Activated T-cell treated with anti-CD3 and anti-CD28 coated beads, Interleukin-2, amount 50 U/mL, for 72 hours (primary cell): ENCODE measurements at places on chromosomes 3 and 15. TPM values are rescaled to one million over a fixed set of nuclear protein-coding genes. Genes with fewer than 3 reads are reported as not detected.

- peak overlapping the region; percentile 63 for H3K4me3 ChIP-seq
- no peaks in the 10 kb centered on the region for H3K36me3 ChIP-seq
- H3K27me3 ChIP-seq, result peaks cover 10% of the 10 kb centered on the region
- peaks cover 7% of the 10 kb centered on the region for H3K4me1 ChIP-seq
- DNase-seq, result no peak
- peak overlapping the region; percentile 55 for H3K27ac ChIP-seq
Measured at GRCh38 chr3:171801738-171802589, 8.3 kb downstream of the PLD1 start.

- H3K4me3 ChIP-seq, result no peak overlapping the region
- H3K27me3 ChIP-seq, result no peaks in the 10 kb centered on the region
- no peak overlapping the region for H3K27ac ChIP-seq
- H3K36me3 ChIP-seq, result no peaks in the 10 kb centered on the region
- H3K4me1 ChIP-seq, result peaks cover 21% of the 10 kb centered on the region
- DNase-seq, result no peak
Measured at GRCh38 chr3:138726946-138727730, 107.6 kb downstream of the PIK3CB start.

Gene TRPM1
- not detected for total RNA-seq

GRCh38 chr15:31304751-31305365 is 21.8 kb upstream of the KLF13 start:
- peaks cover 7% of the 10 kb centered on the region for H3K27me3 ChIP-seq
- no peak for DNase-seq
- no peak overlapping the region for H3K27ac ChIP-seq
- peaks cover 54% of the 10 kb centered on the region for H3K4me1 ChIP-seq

- H3K4me3 ChIP-seq, result no peak overlapping the region
- no peak overlapping the region for H3K27ac ChIP-seq
- peaks cover 4% of the 10 kb centered on the region for H3K36me3 ChIP-seq
- DNase-seq, result no peak
- peaks cover 6% of the 10 kb centered on the region for H3K27me3 ChIP-seq
Measured at GRCh38 chr3:18968120-18968519, 180.2 kb upstream of the KCNH8 start.

DNA sequence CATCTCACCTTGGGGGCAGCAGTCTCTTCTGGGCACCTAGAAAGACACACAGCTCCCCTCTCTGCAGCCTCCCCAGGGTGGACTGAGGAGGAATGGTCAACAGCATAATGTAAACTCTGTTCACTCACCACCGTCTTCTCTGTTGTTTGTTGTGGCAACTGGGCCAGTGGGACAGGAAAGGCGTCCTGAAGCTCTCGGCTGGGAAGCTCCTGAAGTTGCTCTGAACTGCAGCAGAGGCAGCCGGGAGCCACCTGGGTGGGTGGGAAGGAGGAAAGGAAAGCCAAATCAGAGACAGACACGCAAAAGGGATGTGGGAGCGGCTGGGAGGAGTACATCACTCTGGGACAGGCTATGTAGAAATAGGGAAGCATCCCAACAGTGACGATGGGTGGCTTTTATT is 52.7 kb downstream of the MYLK start:
- no peak overlapping the region for H3K4me3 ChIP-seq
- H3K27me3 ChIP-seq, result peaks cover 10% of the 10 kb centered on the region
- H3K36me3 ChIP-seq, result peaks cover 12% of the 10 kb centered on the region
- DNase-seq, result no peak

GRCh38 chr3:158658889-158659288 is 13.6 kb downstream of the LXN start:
- no peaks in the 10 kb centered on the region for H3K27me3 ChIP-seq
- DNase-seq, result no peak
- peaks cover 9% of the 10 kb centered on the region for H3K4me1 ChIP-seq
- H3K36me3 ChIP-seq, result no peaks in the 10 kb centered on the region
- peak overlapping the region; percentile 20 for H3K4me3 ChIP-seq

- peaks cover 33% of the 10 kb centered on the region for H3K4me1 ChIP-seq
- DNase-seq, result peak; percentile 15
- H3K36me3 ChIP-seq, result no peaks in the 10 kb centered on the region
- H3K4me3 ChIP-seq, result no peak overlapping the region
- H3K27ac ChIP-seq, result peak overlapping the region; percentile 3
- H3K27me3 ChIP-seq, result peaks cover 41% of the 10 kb centered on the region
Measured at GRCh38 chr3:189144645-189145044, 27.1 kb upstream of the TPRG1 start.

Gene SLC9C1
- not detected for total RNA-seq

DNA sequence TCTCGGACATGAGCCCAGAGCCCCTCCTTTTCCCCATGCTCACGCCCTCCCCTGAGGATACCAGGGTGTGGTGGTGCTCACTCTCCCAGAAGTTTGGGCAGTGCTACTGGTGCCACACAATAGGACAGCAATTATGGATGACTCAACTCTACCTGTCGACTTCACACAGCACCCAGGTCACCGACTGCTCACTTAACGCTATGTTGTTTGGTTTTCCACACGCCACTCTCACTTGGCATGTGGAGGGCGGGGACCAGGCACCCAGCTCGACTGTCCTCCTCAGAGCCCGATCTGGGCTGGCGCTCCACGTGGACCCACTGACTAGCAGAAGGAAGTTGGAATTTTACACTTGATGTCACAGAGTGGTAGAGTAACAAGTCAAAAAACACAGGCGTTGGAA is 30.9 kb downstream of the STIMATE start:
- peaks cover 7% of the 10 kb centered on the region for H3K4me1 ChIP-seq
- no peak overlapping the region for H3K4me3 ChIP-seq
- H3K27me3 ChIP-seq, result no peaks in the 10 kb centered on the region
- H3K36me3 ChIP-seq, result peaks cover 17% of the 10 kb centered on the region
- no peak overlapping the region for H3K27ac ChIP-seq

Gene NR2F2
- not detected for total RNA-seq

Gene RASGRF1
- not detected for total RNA-seq

DNA sequence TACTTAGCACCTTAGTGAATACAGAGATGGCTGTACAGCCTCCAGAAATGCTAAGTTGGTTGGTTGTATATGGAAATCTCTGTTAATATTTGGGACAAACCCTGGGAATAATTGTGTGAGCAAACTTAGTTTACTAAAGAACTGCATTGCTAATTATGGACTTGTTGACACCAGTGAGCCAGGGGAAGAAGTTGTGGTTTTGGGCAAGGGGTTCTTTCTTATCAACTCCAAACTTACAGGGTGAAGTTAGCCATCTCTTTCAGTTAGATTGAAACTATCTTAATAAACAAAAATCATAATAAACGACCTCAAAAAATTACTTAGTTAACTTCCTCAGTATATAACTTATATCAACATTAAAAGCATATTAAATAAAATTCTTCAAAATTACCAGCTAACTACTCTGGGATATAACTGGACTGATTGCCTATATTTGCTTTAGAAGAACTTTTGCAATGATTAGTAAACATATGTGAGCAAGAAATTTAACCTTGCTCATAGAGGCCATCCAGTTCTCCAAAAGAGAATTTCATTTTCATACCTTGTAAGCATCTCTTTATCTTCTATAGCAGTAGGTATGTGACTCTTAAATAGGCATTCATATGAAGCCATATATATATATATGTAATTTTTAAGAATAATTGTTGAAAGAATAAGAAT is 24.7 kb downstream of the MBNL1 start:
- peak overlapping the region; percentile 18 for H3K4me3 ChIP-seq
- no peaks in the 10 kb centered on the region for H3K27me3 ChIP-seq
- H3K27ac ChIP-seq, result peak overlapping the region; percentile 47

Gene AHSG
- total RNA-seq, result not detected

- no peaks in the 10 kb centered on the region for H3K36me3 ChIP-seq
- no peaks in the 10 kb centered on the region for H3K4me1 ChIP-seq
- H3K4me3 ChIP-seq, result no peak overlapping the region
- DNase-seq, result no peak
Measured at GRCh38 chr3:179950840-179951239, 85.9 kb downstream of the PEX5L start.

DNA sequence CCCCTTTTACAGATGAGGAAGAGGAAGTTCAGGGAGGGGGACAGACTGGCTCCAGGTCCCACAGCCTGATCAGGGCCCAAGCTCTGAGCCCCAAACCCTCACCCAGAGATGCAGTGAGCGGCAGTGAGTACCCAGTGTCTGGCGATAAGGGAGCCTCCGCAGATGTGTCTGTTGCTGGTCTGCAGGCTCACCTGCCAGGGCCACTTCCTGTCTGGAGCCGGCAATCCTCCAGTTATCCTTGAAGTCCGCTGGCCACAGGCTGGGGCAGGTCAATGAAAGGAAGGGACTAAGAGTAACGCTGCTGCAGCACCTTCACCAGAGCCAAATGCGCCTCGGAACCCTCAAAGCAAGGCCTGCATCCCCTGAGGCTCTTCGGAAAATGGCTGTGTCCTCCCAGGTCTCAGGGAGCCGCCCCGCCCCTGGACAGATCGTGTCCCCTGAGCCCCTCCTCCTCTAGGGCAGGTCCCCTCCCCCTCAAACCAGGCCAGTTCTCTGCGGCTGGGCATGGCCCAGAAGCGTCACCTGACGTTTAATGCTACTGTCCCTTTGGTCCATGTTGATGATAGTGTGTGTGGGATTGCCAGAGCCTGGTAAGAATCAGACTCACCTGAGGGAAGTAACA is 51.5 kb downstream of the MYL3 start:
- H3K4me1 ChIP-seq, result peaks cover 27% of the 10 kb centered on the region
- H3K27me3 ChIP-seq, result peaks cover 31% of the 10 kb centered on the region
- no peak overlapping the region for H3K4me3 ChIP-seq
- H3K27ac ChIP-seq, result no peak overlapping the region
- no peak for DNase-seq

Gene CNTN3
- not detected for total RNA-seq

DNA sequence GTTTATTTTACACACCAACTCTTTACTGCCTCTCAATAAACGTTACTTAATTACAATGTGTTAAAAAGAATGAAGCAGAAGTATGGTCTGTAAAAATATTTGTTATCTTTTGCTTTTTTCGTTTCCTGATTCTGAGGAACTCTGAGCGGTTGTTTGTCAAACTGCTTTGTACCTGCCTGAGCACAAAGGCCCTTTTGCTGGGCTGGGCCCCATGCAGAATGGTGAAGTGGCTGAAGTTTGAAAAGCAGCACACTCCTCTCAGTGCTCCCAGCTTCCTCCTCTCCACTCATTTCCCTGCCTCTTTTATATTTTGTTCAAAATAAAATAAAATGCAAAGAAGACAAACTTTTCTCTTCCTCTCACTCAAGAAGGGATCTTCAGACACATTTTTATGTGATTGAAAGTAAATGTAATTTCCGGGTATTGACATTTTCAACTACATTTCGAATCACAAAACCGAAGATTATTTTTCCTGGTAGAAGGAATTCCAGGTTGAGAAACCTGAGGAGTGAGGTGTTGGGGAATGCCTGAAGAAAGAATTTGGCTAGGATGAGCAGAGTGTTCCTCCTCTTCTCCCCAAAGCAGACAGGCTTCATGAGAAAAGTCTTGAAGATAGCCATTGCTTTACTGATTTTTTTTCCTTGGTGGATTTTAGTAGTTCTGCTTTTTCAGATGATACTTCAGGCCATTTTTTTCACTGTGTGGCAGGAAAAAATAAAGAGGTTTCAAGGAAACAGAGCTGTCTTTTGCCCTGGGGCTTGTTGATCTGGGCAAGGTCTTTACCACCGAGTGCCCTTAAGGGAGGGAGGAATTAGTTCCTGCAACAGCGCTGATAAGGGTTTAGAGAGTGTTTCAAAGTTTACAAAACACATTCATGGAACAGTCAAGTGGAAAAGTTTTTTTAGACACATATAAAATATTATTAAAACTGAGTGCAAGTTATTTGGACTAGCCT is 229.8 kb downstream of the NFKBIZ start:
- H3K4me3 ChIP-seq, result peak overlapping the region; percentile 65
- peaks cover 3% of the 10 kb centered on the region for H3K36me3 ChIP-seq
- H3K27ac ChIP-seq, result peak overlapping the region; percentile 88
- H3K27me3 ChIP-seq, result no peaks in the 10 kb centered on the region
- H3K4me1 ChIP-seq, result peaks cover 64% of the 10 kb centered on the region

Gene NLGN1
- total RNA-seq, result not detected

Gene CYP19A1
- total RNA-seq, result not detected

Gene BFSP2
- not detected for total RNA-seq

Gene PGBD4
- total RNA-seq, result 5.1 TPM

DNA sequence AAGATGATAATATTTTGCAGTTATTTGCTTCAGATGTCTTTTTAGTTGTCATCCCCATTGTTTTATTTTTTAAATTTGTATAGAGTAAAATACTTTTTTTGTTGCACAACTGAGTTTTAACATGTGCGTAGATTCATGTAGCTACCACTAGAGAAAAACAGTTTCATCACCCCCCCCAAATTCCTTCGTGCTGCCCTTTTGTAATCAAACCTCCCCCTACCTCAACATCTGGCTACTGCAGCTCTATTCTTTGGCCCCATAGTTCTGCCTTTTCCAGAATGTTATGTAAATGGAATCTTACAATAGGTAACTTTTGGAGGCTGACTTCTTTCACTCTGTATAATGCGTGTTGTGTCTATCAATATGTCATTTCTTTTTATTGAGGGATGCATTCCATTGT is 232.0 kb upstream of the RASGRP1 start:
- DNase-seq, result no peak
- peaks cover 24% of the 10 kb centered on the region for H3K27me3 ChIP-seq
- no peaks in the 10 kb centered on the region for H3K4me1 ChIP-seq
- H3K36me3 ChIP-seq, result no peaks in the 10 kb centered on the region
- no peak overlapping the region for H3K27ac ChIP-seq

GRCh38 chr3:40780291-40780924 is 255.6 kb downstream of the ZNF621 start:
- H3K27ac ChIP-seq, result no peak overlapping the region
- H3K4me1 ChIP-seq, result no peaks in the 10 kb centered on the region
- no peaks in the 10 kb centered on the region for H3K36me3 ChIP-seq
- H3K4me3 ChIP-seq, result no peak overlapping the region
- DNase-seq, result no peak

DNA sequence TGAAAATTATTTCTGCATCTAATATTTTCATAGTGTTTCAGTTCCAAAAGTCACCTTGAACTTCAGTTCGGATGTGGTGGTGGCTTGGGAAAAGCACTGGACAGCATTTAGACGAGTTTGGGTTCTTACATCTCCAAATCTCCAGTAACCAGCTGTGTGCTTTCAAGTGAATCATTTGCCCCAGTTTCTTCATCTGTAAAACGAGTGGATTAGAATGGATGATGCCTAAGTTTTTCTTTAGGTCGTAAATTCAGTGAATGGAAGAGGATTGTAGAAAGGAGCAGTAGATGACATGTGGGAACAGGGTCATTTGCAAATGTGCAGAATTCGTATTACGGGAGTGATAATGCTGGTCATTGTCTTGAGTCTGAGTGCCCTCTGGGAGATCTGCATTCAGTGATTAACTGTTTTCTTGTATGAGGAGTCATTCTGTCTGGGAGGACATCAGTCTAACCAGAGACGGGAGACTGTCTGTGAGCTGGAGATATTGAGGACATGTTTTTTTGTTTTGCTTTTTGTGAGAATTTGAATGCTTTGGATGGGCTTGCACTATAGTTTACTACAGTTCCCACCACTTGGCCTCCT is 641.6 kb upstream of the TBL1XR1 start:
- no peaks in the 10 kb centered on the region for H3K36me3 ChIP-seq
- H3K4me3 ChIP-seq, result no peak overlapping the region
- peaks cover 7% of the 10 kb centered on the region for H3K27me3 ChIP-seq
- no peak overlapping the region for H3K27ac ChIP-seq

GRCh38 chr3:187213616-187214015 is 16.3 kb downstream of the RTP1 start:
- peaks cover 11% of the 10 kb centered on the region for H3K27me3 ChIP-seq
- no peak for DNase-seq
- H3K4me3 ChIP-seq, result no peak overlapping the region
- no peaks in the 10 kb centered on the region for H3K4me1 ChIP-seq
- no peaks in the 10 kb centered on the region for H3K36me3 ChIP-seq

Gene PCOLCE2
- not detected for total RNA-seq
